ENCODE measurements at places on chromosomes 16 and 17.

DNA sequence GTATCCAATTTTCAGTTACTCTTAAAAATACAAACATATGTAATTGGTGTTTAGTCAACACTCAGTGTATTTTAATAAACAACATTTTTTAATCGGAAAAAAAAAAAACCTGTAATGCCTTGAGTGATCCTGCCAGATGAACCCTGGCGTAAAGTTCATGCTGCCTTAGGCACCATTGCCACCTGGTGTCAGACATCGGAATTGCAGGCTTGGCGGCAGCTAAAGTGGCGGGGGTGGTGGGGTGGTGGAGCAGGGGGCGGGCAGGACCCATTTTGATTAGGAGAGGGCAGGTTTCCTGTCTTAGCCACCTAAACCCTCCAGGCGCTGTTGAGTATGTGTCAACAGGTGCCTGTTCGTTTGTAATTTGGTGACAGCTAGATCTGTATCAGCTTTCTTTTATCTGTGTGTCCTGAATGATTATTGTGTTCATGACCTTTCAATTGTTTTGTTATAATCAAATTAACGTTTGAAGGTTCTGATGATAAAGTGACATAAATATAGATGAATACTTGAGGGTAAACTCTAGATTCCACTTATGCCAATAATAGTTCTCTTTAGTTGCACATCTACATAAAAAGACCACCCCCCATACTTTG lies 588.7 kb downstream of the CDH13 start:
- peak; percentile 39 for DNase-seq
- H3K36me3 ChIP-seq: no peaks in the 10 kb centered on the region
- H3K27me3 ChIP-seq: no peaks in the 10 kb centered on the region
- no peak overlapping the region for H3K27ac ChIP-seq
- H3K4me1 ChIP-seq: peaks cover 2% of the 10 kb centered on the region
- no peak overlapping the region for H3K4me3 ChIP-seq

GRCh38 chr17:2271985-2272702 lies 31.4 kb downstream of the SMG6 start:
- no peak overlapping the region for H3K27ac ChIP-seq
- H3K27me3 ChIP-seq: no peaks in the 10 kb centered on the region
- H3K4me3 ChIP-seq: no peak overlapping the region

DNA sequence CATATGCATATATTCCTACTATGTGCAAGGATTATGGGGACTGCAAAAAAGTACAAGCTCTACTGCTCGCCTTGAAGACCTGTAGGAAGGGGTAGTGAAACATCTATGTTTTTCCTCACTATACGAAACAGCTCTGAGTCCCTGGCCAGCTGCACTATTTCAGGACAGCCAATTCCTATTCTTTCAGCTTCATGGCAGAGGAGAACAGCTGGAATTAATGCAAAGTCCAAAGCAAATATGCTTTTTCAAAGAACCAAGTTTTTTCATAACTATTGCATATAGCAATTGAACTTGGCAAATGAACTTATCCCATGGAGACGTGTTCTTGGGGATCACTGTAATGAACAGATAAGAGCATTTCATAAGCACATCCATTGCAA lies 122.3 kb downstream of the SPACA3 start:
- no peaks in the 10 kb centered on the region for H3K27me3 ChIP-seq
- no peaks in the 10 kb centered on the region for H3K36me3 ChIP-seq
- no peak for DNase-seq
- no peak overlapping the region for H3K27ac ChIP-seq

DNA sequence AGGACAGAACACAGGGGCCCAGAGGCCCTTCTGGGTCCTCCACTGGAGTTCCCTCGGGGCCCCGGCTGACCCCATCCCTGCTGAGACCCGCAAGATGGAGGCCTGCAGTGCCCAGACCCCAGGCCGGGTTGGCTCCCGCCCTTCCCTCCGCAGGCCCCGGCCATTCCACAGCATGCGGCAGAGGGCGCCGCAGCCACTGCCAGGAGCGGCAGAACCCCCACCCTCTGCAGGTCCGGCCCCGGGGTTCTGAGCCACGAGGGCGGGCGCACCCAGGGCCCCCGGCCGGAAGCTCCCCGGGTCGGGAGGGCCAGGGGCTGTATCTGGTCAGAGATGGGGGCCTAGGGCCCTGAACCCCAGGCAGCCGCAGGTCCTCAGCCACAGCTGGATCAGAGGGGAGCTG lies 2.4 kb upstream of the PERCC1 start:
- no peak overlapping the region for H3K27ac ChIP-seq
- H3K36me3 ChIP-seq: no peaks in the 10 kb centered on the region
- H3K4me3 ChIP-seq: no peak overlapping the region

- no peaks in the 10 kb centered on the region for H3K27me3 ChIP-seq
- no peak overlapping the region for H3K27ac ChIP-seq
- H3K4me1 ChIP-seq: peaks cover 13% of the 10 kb centered on the region
Observed at GRCh38 chr16:87960296-87960695, 9.1 kb downstream of the BANP start.

DNA sequence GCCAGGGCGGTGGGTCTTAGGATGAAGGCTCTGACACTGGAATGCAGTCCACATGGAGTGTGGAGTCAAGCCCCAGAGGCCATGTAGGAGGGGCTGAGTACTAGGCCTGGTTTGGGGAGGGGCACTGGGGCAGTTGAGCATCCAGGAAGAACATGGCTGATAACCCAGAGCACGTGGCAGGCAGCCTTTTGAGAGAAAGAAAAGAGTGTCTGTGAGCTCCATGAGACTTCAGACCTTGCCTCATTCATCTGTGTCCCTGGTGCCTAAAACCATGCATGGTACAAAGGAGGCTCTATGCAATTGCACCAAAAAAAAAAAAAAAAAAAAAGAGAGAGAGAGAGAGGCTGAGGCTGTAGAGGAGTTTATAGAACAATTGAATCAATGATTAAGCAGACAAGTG lies 14.6 kb downstream of the SLC46A1 start:
- no peaks in the 10 kb centered on the region for H3K4me1 ChIP-seq
- no peaks in the 10 kb centered on the region for H3K27me3 ChIP-seq
- H3K36me3 ChIP-seq: peaks cover 15% of the 10 kb centered on the region
- no peak overlapping the region for H3K27ac ChIP-seq

DNA sequence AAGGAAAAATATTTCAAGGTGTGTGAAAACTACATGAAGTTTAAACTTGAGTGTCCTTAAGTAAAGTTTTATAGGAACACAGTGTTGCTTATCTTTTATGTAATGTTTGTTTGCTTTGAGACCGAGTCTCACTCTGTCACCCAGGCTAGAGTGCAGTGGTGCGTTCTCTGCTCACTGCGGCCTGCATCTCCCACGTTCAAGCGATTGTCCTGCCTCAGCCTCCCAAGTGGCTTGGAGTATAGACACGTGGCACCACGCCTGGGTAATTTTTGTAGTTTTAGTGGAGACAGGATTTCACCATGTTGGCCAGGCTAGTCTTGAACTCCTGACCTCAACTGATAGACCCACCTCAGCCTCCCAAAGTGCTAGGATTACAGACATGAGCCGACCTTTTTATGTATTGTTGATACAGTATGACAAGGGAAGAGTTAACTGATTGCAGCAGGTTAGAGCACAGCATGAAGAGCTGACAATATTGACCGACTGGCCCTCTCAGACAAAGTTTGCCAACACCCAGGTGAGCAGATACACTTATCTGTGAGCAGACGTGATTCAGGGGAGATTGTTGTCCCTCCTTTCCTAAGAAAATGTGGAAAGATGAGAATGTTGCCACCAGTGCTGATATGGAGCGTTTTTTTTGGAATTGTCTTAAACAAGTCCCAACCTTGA lies 373.7 kb downstream of the WWOX start:
- H3K36me3 ChIP-seq: no peaks in the 10 kb centered on the region
- no peak for DNase-seq
- H3K27ac ChIP-seq: no peak overlapping the region
- no peaks in the 10 kb centered on the region for H3K4me1 ChIP-seq

GRCh38 chr17:78266231-78266631 lies 34.8 kb downstream of the TMEM235 start:
- H3K4me3 ChIP-seq: no peak overlapping the region
- H3K27ac ChIP-seq: no peak overlapping the region
- DNase-seq: no peak

GRCh38 chr17:73782231-73782630 lies 138.0 kb upstream of the SDK2 start:
- no peaks in the 10 kb centered on the region for H3K36me3 ChIP-seq
- H3K27ac ChIP-seq: no peak overlapping the region
- H3K4me3 ChIP-seq: no peak overlapping the region
- peaks cover 16% of the 10 kb centered on the region for H3K27me3 ChIP-seq
- DNase-seq: no peak
- H3K4me1 ChIP-seq: peaks cover 13% of the 10 kb centered on the region

- no peaks in the 10 kb centered on the region for H3K27me3 ChIP-seq
- DNase-seq: no peak
- H3K36me3 ChIP-seq: peaks cover 5% of the 10 kb centered on the region
- no peak overlapping the region for H3K27ac ChIP-seq
Observed at GRCh38 chr17:81428948-81429774, 33.9 kb downstream of the BAHCC1 start.

DNA sequence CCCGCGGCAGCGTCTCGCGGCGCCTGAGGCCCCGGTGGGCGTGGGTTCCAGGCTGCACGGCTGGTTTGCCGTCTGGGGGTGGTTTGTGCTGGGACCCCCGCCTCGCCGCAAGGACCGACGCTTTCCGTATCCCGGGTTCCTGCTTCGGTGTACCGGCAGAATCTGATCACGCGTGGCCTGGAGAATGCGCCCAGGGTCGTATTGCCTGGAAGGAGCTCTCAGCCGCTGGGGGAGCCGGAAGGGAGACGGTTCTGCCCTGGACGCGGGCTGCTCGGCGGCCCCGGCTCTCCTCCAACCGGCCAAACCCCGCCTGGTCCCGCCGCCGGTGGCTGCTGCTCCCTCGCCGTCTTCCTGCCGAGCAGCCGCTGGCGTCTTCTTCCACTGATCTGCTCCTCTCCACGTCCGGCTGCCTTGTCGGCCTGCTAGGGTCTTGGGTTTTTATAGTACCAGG lies 39.8 kb downstream of the ZNF778 start:
- no peaks in the 10 kb centered on the region for H3K36me3 ChIP-seq
- H3K27ac ChIP-seq: no peak overlapping the region
- no peaks in the 10 kb centered on the region for H3K27me3 ChIP-seq

DNA sequence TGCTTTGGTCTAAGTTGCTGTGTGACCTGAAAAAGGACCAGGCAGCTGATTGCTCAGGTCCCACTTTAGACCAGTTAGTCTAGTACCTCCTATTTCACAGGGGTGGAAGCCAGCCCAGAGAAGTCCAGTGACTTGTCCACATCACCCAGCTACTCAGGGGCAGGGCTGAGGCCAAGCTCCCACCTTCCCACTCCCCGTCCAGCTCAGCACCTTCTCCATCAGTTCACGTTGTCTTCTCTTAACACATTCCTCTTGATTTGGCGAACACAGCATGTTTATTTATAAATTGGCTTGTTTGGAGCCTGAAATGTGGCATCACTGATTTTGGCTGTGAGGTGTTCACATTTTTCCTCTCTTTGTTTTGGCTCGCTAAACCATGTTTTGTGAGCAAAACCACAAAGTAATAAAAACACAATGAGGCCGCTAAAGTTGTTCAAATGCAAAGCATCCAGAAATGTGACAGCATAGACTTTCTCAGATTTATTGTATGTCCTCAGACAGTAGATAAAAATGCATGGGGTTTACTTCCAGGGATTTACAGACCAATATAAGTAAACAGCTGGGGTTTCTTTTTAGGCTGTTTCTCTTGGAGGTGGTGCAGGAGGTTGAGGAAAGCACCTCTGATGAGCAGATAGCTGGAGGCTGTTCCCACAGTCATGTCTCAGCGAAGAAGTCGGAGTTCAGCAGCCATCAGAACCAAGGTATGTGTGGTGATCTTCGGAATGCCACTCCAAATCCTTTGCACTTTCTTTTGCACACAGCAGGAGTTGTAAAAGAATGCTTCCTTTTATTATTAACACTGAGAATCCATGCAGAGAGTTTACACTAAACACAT lies 88.4 kb downstream of the PLXDC1 start:
- H3K4me3 ChIP-seq: no peak overlapping the region
- DNase-seq: no peak
- no peaks in the 10 kb centered on the region for H3K36me3 ChIP-seq
- H3K27ac ChIP-seq: no peak overlapping the region
- no peaks in the 10 kb centered on the region for H3K27me3 ChIP-seq
- peaks cover 11% of the 10 kb centered on the region for H3K4me1 ChIP-seq

DNA sequence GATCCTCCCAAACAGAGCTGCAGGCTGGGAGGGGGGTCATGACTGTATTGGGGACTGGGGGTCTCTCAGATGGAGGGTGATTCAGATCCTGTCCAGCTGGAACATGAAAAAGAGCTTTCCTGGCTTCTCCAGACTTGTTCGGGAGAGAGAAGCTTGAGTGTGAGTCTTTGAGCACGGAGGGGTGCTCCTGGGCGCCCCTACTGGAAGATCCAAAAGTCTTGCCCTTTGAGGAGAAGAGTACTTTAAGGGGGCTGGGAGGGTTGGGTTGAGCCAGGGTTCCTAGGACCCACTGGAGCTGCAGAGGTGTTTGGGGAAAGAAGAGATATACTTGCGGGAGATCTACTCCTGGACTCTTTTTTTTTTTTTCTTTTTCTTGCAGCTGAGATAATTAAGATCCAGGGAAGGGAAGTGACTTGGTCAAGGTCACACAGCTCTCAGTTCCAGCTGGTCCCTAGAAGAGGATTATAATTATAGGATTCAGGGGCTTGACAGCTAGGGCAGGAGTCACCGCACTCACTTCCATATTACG lies 8.4 kb downstream of the RARA start:
- no peak for DNase-seq
- H3K4me3 ChIP-seq: peak overlapping the region; percentile 47
- H3K27me3 ChIP-seq: peaks cover 15% of the 10 kb centered on the region
- peaks cover 27% of the 10 kb centered on the region for H3K4me1 ChIP-seq
- H3K36me3 ChIP-seq: no peaks in the 10 kb centered on the region

DNA sequence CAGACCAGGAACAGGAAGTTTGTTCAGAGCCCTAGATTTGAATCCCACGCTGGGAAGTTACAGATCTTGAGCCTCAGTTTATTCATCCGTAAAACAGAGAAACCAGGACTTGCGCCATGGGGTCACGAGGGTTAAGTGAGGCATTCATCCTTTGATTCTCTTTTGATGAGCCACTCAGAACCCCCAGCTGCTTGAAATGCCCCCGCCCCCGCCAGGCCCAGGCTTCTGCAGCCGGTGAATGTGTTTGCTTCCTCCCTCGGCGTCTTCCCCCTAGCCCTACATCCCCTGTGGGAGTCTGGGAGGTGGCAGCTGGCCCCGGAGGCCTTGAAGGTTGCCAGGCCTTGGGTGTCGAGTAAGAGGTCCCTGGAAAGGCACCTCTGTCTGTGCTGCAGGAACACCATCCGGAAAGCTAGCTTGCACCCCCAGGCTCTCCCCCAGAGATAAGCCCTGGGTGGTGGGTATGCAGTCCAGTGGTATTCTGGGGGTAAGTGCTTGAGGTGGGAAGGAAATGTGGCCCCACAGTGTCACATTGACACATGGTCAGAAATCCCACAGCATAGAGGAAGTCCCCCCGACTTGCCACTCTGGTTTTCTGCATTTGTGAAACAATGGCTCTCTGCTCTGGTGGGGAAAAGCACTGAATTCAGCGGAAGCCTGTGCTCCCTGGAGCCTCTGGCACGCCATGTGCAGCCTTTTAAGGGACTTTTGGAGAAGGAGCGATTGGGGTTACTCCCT lies 14.9 kb downstream of the IRF8 start:
- H3K27me3 ChIP-seq: peaks cover 74% of the 10 kb centered on the region
- H3K4me3 ChIP-seq: no peak overlapping the region
- H3K4me1 ChIP-seq: peaks cover 23% of the 10 kb centered on the region
- H3K36me3 ChIP-seq: no peaks in the 10 kb centered on the region
- no peak for DNase-seq

GRCh38 chr16:2079991-2080390 lies 32.2 kb downstream of the TSC2 start:
- no peak for DNase-seq
- peaks cover 31% of the 10 kb centered on the region for H3K36me3 ChIP-seq
- peaks cover 1% of the 10 kb centered on the region for H3K4me1 ChIP-seq
- H3K27ac ChIP-seq: no peak overlapping the region
- H3K4me3 ChIP-seq: no peak overlapping the region

GRCh38 chr16:86567701-86568581 lies 1.3 kb downstream of the FOXC2 start:
- no peaks in the 10 kb centered on the region for H3K4me1 ChIP-seq
- no peak overlapping the region for H3K27ac ChIP-seq
- H3K4me3 ChIP-seq: no peak overlapping the region
- no peak for DNase-seq
- H3K36me3 ChIP-seq: no peaks in the 10 kb centered on the region

Measured in neuronal stem cell (in vitro differentiated cells).